ENCODE measurements at places on chromosomes 12 and 14. TPM values are rescaled to one million over a fixed set of nuclear protein-coding genes. Genes with fewer than 3 reads are reported as not detected.

- no peak for DNase-seq
Measured at GRCh38 chr14:89503431-89503996, 86.5 kb upstream of the FOXN3 start.

DNA sequence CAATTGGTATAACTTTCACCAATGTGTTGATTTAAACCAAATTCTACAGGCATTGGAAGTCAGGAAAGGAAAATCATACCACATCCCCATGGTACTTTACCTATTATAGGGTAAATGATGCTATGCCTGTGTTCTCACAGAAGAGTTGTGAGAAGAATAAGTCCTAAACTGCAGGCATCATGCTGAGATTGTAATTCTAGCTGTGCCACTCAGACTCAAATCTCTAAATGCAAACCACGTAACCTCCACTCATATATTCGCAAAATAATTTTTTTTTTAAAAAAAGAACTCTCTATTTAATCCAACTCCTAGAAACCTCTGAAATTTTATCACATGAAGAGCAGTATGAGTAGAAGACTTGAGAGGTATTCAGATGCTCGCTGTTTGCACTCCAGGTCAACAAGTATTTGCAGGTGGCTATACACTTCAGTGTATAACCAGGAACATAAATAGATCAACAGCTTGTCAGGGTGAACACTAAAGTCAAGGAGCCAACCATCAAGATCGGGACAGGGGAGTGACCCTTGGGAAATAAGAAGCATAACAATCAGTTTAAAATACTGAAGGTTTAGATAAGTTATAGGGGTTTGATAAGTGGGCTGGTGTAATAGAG, 110.1 kb downstream of the SLC25A21 start:
- no peak for DNase-seq

GRCh38 chr14:84707830-84708229, 822.1 kb upstream of the FLRT2 start:
- no peak for DNase-seq

GRCh38 chr14:41285186-41285748, 321.4 kb upstream of the LRFN5 start:
- peak; percentile 2 for DNase-seq

GRCh38 chr12:72006766-72007165, 68.1 kb downstream of the TPH2 start:
- DNase-seq = no peak

GRCh38 chr12:128076188-128076587, 190.8 kb upstream of the TMEM132C start:
- no peak for DNase-seq

GRCh38 chr12:1436015-1436414, 158.4 kb downstream of the FBXL14 start:
- DNase-seq = no peak

- DNase-seq = peak; percentile 71
Measured at GRCh38 chr14:69657950-69658355, 46.6 kb downstream of the SUSD6 start.

DNA sequence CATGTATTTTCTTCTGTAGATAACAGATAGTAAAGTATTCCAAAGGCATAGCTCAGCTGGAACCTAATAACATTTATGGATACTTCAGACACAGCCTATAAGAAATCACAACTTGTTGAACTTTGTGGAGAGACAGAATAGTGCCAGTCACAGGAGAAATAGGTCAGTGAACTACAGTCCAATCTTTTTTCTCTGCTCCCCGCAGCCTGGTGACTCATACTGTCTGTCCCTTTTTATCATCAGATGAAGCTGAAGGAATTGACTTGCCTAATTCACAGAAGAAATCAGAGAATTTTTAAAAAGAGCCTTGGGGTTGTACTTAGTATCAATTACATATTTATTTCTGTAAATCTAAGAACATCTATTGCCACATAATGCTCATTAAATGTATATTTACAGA, 222.3 kb downstream of the ALG10 start:
- DNase-seq = no peak

GRCh38 chr14:106642090-106642489, 1115.7 kb downstream of the TMEM121 start:
- DNase-seq = no peak

DNA sequence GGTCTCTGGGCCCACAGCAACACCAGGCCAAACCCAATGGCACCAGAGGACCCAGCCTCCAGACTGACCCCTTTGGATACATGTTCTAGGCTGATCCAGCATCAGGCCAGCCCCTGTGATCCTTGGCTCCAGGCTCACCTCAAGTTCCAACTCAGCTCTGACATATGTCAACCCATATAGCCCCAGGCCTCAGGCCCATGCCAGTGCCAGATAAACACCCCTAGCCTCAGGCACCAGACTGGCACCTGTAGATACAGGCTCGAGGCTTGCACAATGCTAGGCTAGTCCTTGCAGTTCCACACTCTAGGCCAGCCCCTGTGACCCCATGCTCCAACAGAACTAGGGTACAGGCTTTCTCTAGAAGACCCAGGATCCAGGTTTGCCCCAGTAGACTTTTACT, 287.5 kb downstream of the KCNC2 start:
- no peak for DNase-seq

DNA sequence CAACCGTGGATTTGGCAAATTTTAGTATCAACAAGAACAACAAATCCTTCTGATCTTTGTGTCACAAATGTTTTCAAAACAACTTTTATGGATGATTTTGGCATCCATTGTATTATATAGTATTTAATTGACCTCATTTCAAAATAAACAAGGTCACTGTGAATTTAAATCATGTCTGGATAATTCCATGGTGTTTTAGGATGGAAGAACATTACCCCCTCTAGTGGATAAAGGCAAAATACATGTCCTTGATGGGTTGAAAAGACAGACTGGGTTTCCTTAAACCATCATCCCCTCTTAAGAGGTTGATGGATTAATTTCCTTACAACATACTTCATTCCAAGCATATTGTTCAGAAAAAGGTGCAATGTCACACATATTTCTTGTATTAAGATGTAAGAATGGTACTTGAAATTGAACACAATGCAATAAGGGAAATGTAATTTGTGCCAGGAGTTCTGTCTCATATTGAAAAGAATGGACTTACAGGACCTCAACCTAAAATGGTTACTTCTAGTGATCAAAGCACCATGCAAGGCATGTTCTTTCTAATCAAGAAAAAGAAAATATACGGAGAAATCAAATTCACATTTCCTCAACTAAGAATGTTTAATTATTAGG, 352.0 kb downstream of the BCAT1 start:
- DNase-seq = no peak

- DNase-seq = no peak
Measured at GRCh38 chr12:75882421-75882820, 149.2 kb downstream of the PHLDA1 start.

DNA sequence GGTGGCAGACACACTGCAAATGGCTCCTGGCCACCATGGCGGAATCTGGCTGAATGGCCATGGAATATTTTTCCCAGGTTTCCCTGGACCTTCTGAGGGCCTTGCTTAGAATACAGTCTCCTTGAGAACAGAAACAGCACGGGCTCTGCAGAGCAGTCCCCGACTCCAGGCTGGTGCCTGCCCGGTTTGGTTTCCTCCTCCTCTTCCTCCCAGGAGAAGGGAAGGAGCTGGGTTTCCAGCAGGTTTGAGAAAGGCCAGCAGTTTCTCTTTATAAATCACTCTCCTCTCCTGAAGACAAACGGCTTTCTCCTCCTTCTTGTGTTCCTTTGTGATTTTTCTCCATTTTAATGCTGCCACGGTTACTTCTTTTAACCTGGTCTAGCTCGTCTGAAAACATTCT, 106.8 kb upstream of the RFLNA start:
- DNase-seq = no peak

DNA sequence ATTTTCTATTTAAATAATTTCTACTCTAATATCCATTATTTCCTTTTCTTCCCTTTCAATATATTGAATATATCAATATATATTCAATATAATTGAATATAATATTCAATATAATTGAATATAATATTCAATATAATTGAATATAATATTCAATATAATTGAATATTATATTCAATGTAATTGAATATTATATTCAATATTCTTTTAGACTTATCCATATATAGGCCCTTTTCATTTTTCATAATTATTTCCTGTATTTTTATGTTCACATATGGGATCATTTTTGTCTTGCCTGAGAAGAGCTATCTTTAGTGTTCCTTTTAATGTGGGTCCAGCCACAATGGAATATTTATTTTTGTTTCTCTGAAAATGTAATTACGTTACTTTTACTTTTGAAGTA, 88.9 kb upstream of the ESRRB start:
- no peak for DNase-seq

- DNase-seq = no peak
Measured at GRCh38 chr12:27747111-27747820, 32.8 kb upstream of the KLHL42 start.

DNA sequence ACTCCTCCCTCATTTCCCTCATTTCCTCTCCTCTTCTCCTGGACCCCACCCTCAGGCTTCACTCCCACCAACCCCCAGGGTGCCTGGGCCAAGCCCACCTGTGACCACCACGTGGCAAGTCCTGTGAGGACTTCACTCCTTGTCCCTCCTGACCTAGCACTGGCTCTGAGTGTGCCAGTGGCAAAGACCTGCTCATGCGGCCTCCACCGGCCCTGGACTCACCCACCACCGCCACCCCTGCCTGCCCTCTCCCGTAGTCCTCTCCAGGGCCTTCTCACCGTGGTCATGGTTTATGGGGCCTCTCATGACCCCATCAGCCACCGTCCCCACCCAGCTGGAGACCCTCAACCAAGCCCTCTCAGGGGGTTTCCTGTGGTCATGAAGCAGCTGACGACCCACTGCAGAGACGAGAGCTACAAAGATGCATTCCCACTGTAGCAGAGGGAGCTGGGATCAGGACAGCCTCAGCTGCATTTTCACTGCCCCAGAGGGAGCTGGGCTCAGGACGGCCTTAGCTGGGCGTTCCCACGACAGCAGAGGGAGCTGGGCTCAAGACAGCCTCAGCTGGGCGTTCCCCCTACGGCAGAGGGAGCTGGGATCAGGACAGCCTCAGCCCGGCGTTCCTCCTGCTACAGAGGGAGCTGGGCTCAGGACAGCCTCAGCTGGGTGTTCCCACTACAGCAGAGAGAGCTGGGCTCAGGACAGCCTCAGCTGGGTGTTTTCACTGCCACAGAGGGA, 3.2 kb upstream of the C14orf180 start:
- peak; percentile 51 for DNase-seq

DNA sequence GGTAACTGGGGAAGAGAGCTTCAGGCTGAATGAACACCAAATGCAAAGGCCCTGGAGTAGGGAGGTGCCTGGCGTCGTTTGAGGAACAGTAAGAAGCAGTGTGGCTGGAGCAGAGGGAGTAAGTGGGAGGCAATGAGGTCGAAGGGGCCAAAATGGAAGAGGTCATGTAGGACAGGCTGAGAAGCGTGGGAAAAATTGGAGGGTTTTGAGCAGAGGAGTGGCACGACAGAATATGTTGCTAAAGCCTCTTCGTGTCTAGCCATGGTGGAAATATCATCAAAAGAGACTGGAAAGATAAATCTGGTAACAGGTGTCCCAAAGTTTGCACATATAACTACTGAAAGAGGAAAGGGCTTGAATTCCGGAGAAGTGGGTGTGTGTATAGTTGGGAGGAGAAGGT, 1.9 kb downstream of the TRIM9 start:
- no peak for DNase-seq

GRCh38 chr14:71659159-71659558, 273.1 kb upstream of the RGS6 start:
- no peak for DNase-seq

GRCh38 chr12:129706716-129707115, 197.1 kb downstream of the TMEM132D start:
- no peak for DNase-seq

- DNase-seq = no peak
Measured at GRCh38 chr12:110371408-110372055, 32.0 kb downstream of the ANAPC7 start.

GRCh38 chr12:16881986-16882570, 276.1 kb upstream of the LMO3 start:
- no peak for DNase-seq

DNA sequence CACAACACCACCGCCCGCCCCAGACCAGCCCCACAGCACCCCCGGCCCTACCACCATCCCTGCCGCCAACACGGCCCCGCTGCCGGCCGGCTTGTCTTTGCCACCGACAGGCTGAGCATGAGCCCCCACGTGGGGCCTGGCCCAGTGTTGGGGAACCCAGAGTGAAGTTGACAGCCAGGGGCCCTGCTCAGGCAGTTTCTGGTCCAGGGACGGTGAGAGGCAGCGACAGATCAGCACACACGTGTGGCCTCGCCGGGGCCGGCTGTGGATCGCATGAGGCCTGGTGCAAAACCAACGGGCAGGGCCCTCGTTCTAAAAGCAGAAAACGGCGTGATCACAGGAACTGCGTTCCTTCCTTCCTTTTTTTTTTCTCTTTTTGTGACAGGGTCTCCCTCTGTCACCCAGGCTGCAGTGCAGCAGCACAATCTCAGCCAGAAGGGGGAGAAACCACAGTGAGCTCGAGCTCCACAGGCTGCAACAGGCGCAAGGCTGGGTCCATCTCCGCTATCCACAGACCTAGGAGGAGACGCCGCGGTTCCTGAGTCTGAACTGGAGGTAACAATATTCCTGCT, 50.5 kb upstream of the FBRSL1 start:
- DNase-seq = no peak

- no peak for DNase-seq
Measured at GRCh38 chr14:102539544-102540314, 30.2 kb upstream of the ANKRD9 start.

DNA sequence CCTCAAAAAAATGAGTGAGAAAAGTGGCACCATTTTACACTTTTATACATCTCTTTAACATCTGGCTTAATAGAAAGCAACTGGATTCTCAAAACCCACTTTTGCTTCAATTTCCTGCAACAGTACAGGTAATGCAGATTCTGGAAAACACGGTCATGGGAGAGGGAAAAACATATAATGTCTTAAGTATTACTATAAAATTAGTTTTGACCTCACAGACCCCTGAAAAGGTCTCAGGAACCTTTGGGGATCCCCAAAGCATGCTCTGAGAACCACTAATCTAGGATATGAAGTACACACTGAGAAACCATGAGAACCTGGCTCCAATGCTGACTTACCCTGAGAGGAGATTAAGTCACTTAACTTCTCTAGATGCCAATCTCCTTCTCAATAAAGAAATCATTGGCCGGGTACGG, 64.7 kb downstream of the PPP2R5E start:
- no peak for DNase-seq

- no peak for DNase-seq
Measured at GRCh38 chr12:58710901-58711300, 209.4 kb downstream of the LRIG3 start.

- DNase-seq = no peak
Measured at GRCh38 chr14:95993768-95994592, 45.2 kb upstream of the C14orf132 start.

GRCh38 chr12:54272214-54272613, 7.7 kb downstream of the CBX5 start:
- DNase-seq = no peak

- DNase-seq = no peak
Measured at GRCh38 chr14:32531942-32532515, 202.9 kb downstream of the AKAP6 start.

REP15 gene
- 59.1 TPM for total RNA-seq

DCN gene
- total RNA-seq = 145 TPM

FAM181A gene
- total RNA-seq = not detected

LRRC10 gene
- total RNA-seq = not detected

CEBPE gene
- not detected for total RNA-seq

OR2AP1 gene
- not detected for total RNA-seq

LPAR5 gene
- 25.6 TPM for total RNA-seq

RFC5 gene
- 8.5 TPM for total RNA-seq

VWF gene
- 42.8 TPM for total RNA-seq

TMEM121 gene
- total RNA-seq = 0.95 TPM

SELPLG gene
- total RNA-seq = 1.3 TPM

NEDD1 gene
- total RNA-seq = 13.1 TPM
